K562 (cell line): ENCODE measurements at places on chromosomes 1 and 21. TPM values are rescaled to one million over a fixed set of nuclear protein-coding genes. Genes with fewer than 3 reads are reported as not detected.

The COL16A1 gene
- 0.54 and 0.60 TPM in 2 replicates for total RNA-seq

The FCRL3 gene
- total RNA-seq, result not detected in 2 replicates

The MAP1LC3C gene
- not detected in 2 replicates for total RNA-seq

The CYP4Z1 gene
- total RNA-seq, result not detected in 2 replicates

The SLFNL1 gene
- 0.07 TPM in 1 of 2 replicates, not detected in the other for total RNA-seq

The FCGR3B gene
- 0.11 and 0.49 TPM in 2 replicates for total RNA-seq

The ETNK2 gene
- 0.13 TPM in 2 replicates for total RNA-seq

The FALEC gene
- 0.51 TPM in 1 of 2 replicates, not detected in the other for total RNA-seq

The FCMR gene
- 0.54 and 0.82 TPM in 2 replicates for total RNA-seq

The UBXN11 gene
- total RNA-seq, result 20.2 and 24.9 TPM in 2 replicates

The HCN3 gene
- total RNA-seq, result 6.6 and 7.0 TPM in 2 replicates

The RFX5 gene
- total RNA-seq, result 32.7 and 36.1 TPM in 2 replicates

DNA sequence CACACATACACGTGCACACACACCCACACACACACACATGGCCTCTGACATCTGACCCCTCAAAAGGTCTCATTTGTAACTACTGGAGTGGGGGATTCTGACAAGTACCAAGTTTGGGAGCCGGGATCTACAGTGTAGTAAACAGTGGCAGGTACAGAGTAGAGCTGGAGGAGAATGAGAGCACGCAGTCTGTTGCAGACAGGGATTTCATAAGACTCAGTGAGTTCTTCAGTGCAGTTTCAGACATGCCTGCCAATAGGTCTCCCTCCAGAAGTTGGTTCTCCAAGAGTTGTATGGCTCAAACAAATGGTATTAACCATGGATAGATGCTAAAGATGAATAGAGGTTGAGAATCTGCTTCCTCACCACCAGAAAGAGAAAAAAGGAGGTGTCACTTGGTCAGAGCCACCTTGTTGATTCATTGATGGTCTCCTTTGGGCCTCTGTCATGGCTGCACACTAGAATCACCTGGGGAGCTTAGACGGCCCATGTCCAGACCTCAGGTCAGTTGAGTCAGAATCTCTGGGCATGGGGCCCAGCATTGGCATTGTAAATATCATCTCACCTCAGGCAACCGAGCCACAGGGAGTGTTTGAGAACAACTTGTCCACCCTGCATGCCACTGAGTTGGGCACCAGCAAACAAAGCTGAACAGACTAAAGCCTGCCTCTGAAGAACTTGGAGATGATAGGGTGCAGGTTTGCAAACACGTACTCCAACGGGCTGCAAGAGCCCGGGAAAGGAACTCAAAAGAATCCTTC lies 122.1 kb downstream of the EDEM3 start:
- no peak for DNase-seq

DNA sequence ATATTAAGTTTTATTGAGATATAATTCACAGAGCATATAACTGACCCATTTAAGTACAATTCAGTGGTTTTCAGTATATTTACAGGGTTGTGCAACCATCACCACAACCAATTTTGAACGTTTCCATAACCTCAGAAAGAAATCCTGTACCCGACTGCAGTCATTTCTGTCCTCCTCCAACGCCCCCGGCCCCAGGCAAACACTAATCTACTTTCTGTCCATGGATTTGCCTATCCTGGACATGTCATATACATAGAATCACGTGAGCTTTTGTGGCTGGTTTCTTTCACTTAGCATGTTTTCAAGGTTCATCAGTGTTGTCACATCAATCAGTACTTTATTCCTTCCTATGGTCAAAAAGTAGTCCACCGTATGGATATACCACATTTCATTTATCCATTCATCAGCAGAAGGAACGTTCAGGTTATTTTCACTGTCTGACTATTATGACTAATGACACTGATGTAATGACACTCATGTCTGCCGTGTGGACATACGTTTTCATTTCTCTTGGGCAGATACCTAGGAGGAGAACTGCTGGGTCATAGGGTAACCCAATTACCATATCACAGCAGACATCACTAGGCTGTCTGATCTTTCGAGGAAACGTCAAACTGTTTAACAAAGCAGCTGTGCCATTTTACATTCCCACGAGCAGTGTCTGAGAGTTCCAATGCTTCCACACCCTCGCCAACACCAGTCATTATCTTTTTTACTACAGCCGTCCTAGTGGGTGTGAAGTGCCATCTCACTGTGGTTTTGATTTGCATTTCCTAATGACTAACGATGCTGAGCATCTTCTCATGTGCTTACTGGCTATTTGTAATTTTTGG lies 30.8 kb downstream of the MRPL37 start:
- no peak for DNase-seq

GRCh38 chr1:44822981-44823451 lies 14.7 kb downstream of the BTBD19 start:
- no peak for DNase-seq

DNA sequence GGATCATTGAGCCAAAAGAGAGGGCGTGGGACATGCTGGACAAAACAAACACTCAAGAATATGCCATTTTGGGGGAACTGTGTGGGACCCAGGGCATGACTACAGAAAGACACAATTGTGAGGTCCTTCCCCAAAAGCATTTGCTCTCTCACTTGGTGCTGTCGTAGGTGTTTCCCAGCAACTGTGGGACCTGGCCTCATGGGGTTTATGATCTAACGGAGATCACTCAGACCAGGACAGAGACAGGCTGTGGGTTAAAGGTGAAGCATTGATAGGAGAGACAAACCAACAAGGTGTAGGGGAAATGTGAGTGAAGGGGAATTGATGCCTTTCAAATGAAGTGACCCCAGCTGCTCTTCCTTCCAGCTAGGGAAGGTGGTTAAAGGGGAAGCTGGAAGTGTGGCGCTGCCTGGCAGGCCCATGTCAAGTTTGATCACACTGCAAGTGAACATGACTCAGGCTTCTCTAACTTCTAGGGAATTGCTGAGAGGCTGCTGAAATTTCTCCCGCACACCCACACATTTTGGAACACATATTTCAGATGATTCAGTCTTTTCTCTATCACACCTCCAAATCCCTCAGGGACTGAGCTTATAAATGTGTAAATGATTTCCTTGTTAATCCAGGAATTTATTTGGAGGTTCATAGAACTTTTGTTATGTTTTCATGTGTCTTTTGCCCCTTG lies 30.2 kb downstream of the TRAF5 start:
- DNase-seq, result no peak

DNA sequence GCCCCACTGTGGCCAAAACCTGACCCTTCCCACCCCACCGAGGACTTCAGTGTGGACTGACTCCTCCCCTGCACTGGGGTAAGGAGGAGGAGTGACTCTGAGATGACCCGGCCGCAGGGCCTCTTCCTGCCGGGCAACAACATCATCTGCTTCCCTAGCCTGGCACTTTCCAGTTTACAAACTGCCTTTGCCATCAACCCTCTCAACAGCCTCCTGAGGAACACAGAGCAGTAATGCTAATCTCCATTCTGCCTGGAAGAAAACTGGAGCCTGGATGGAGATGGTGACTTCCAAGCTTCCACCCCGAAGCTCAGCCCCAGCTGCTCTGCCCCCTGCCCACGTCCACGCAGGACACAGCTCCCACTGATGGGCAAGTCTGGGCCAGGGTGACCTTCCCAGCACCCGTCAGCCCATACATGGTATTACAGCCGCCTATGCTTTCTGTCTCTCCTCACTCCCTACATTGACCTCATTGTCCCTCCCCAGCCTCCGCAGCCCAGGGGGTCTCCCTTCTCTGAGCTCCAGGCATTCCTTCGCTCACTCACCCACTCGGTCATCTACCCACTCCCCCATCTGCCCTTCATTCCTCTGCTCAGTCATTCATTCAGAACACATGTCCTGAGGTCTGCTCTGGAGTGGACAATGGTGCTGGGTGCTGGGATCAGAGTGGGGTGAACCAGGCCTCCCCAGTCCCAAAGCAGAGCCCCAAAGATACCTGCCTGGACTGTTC lies 34.2 kb downstream of the RAP1GAP start:
- no peak for DNase-seq

DNA sequence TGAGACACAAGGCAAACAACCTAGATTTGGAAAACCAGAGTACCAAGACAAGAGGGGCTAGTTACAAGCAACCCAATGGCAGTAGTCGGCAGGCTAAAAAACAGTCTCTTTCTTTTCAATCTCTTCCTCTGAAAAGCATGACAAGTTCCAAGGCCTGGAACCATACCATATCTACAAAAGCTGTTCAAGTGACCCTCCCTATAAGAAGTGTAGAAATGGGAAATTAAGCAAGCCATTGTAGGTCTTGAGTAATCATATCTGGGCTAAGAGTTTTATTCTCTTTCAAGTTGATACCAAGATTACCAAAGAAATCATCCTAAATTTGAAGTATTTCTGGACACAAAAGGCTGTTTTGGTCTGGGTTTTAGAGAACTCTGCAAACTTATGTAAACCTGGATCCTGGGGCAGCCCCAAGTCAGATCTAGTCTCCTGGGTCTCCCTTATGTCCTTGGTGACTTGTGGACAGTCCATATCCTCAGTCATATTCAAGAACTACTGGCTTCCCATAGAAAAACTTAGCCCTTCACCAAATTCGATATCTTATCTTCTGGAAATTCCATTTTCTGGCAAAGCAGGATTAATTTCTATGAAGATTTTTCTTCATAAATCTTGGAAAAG lies 24.7 kb downstream of the FMO3 start:
- no peak for DNase-seq

- DNase-seq, result no peak
These were observed 57.9 kb upstream of the GJB5 start for GRCh38 chr1:34696981-34697380.

DNA sequence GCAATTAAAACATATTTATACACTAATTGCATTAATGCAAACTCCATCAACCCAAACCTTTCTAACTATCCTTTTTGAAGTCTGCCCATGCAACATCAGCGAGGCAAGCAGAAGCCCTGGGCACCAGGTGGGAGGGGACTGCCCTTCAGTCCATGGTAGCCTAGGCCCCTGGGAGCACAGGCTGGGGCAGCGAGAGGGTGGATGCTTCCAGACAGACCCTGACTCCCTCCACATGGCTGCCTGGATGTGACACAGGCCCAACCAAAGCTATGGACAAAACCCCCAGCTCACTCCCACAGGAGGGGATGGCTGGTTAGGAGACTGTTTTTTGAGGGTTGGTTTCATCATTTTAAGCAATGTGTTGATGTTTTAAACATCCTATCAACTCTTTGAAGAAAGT lies 17.8 kb upstream of the LRRC47 start:
- DNase-seq, result no peak

- DNase-seq, result no peak
These were observed 258.0 kb upstream of the VAMP3 start for GRCh38 chr1:7513081-7513480.

DNA sequence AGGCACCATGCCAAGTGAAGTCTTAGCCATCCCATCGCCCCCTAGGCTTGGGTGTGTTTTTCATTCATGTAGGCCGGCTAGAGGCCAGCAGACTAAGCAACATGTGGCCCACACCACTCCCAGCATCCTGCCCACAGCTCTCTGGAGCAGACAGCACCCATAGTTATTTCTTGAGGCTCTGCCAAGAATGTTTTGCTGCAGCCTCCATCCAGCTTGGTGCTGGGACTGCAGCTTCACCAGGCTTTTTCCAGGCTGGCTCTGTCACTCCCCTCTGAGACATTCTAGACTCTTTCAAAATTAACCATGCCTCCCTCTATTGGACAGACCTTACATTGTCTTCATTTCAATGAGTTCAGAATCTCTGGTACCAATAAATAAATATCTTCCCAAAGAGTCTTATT lies 104.2 kb downstream of the DUSP10 start:
- no peak for DNase-seq

- peak; percentile 57 for DNase-seq
These were observed at the start of gene FAM43B for GRCh38 chr1:20551945-20552727. Gene FAM43B, plus strand, starts transcription at chr1:20552573. Its CDS starts 401 bp downstream, at chr1:20552974.

- DNase-seq, result no peak
These were observed 7.7 kb upstream of the CDK11B start for GRCh38 chr1:1666526-1666925.

GRCh38 chr1:168301664-168302320 lies 21.1 kb downstream of the TBX19 start:
- no peak for DNase-seq

DNA sequence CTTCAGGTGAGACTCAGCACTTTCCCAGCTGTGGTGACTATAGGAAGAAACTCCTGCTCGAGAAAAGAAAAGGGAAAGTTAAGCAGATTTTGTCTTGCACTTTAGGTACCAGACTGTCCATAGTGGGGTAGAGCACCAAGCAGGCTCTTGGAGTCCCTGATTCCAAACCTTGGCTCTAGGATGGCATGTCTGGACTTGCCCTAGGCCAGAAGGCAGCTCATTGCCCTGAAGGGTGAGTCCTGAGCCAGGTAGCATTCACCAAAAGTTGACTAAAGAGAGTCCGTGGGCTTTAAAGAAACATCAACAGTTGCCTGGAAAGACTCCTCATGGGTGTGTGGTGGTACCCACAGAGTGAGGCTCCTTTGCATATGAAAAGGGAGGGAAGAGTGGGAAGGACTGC lies 145.2 kb upstream of the SNX7 start:
- DNase-seq, result no peak

DNA sequence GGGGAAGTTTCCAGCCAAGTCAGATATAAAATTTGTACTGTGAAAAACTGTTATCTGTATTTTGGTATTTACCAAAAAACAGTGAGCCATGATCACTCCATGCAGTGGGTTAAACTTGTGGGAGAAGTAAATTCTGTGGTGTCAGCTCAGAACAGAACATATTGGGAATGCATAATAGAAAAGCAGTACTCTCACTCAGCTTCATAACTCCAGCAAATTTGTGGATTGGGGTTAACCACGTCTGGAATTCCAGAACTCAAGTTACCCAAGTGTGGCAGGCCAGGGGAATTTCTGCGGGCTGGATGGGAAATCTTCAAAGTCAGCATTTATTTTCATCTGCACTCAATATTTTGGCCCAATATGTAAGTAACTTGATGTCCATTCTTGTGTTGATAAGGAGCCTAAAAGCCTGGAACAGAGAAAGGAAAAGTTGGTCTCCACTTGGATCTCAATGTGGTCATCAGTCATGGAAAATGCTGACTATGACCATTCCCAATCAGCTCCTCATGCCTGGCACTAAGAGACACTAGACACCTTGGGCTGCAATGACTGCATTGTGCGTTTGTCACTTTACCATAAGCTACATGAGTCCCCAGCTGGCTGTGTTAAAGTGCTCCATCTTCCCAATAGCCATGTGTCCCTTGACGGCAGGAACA lies 39.1 kb upstream of the ENAH start:
- DNase-seq, result no peak

DNA sequence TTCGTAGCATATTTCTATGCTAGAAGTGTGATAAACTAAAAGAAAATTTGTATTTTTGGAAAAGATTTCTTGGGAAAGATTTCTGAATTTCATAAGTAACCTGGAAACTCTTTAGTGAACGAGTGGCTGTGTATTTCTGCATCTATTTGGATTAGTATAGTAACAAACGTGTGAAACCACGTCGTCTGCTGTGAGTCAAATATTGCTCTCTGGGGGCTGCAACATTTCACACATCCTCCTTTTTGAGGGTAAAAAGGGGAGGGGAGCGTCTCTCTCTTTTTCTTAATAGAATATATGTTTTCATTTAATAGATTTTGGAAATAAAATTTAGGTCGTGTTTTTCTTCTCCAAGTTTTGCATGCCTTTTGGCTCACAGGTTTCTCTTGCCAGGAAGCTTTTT lies 44.8 kb downstream of the LHX9 start:
- no peak for DNase-seq
